ENCODE measurements at places on chromosomes 12 and 14.
A peak's percentile ranks its signal among the peaks of the same experiment; 100 is the strongest.

DNA sequence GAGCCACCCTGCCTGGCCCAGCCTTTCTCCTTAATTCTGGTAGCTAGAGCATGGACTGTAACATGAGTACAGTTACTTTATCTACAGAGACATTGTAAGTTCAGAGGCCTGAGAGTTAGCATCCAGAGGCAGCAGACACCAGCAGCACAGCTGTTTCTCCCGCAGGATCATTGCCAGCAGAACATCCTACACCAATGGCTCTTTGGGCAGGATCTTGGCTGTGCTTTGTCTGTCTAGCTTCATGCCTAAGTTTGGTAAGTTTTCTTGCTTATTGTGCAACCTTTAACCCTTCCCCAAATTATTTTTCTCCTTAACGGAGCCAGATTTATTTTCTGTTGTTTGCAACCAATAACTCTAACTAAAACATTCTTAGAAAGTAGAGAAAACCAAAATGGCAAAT is 21.6 kb downstream of the C12orf71 start:
- DNase-seq = no peak

DNA sequence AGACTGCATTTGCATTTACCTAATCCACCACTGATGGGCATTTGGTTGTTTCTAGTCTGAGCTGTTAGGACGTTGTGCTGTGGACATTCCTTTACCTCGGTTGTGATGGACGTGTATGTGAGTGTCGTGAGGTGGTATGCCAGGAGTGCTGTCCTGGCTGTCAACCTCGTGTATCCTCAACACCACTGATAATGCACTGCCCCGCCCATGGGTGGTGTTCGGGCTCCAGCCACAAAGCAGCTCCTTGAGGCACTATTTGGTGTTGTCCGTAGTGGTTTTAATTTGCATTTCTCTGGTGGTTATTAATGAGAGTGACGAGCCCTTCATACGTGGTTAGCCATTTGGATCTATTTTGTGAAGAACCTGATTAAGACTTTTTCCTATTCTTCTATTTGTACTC is 87.6 kb downstream of the PPP2R5C start:
- DNase-seq = no peak

DNA sequence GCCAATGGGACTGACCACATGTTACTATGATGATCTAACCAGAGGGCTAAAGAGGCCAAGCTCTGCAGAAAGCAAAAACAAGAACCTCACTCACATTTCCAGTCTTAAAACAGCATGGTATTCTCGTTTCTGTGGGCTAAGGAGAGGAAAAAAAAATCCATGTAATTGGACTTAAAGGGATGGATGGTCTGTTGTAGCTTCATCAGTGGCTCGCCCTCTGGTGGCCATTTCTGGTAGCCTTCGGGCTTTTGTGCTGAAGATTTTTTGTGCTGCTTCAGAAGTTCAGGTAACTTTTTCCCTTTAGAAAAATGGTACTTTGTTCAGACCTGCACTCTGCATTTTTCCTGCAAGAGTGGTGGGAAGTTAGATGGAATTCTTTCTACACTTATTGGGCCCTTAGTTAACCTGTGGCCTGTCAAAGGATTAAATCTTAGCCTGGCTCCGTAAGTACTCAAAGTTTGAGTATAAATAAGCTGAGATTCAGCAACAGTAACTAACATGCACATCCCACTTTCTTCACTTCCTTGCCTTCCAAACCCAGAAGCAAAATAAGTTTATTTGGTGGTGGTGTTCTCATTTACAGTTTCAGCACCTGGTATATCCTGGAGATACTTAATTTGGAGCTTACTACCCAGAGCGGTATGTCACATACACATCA is 22.3 kb downstream of the DCAF4 start:
- DNase-seq = peak; percentile 36

DNA sequence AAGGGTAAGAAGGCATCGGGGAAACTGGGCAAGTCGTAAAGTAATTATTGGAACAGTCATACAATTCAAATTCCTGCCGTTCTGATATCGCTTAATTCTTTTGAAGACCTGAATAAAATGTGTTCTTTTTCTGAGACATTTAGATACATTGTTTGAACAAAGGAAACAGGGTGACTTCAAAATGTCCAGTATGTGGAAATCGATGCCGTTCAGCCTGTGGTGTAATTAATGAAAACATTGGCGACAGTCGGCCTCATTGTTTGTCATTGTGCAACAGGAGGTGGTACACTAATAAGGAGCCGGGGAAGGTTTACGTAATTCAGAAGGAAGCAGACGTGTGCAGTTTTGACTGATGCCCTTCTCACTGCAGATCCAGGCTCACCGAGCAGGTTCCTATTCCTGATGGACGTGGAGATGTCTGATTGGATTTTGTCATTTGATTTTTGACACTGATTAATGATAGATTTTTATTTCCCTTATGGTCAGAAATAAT is 92.7 kb downstream of the BORCS5 start:
- peak; percentile 46 for DNase-seq

DNA sequence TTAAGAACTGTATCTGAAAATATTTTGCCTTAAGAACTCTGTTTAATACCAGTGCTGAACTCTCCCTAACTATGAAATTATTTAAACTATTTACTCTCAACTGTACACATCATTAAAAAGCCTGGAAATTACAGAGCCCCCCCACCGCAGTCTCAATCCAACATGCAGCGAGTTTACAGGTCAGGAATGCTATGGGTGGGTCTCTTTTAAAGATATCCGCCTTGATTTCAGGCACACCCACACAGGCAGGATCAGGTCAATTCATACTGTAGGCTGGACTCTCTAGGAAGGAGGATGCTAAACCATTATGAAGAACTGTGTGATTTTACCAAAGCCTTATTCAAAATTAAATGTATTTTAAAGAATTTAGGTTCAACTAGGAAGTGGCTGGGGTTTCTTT is 16.5 kb downstream of the SPTLC2 start:
- no peak for DNase-seq

DNA sequence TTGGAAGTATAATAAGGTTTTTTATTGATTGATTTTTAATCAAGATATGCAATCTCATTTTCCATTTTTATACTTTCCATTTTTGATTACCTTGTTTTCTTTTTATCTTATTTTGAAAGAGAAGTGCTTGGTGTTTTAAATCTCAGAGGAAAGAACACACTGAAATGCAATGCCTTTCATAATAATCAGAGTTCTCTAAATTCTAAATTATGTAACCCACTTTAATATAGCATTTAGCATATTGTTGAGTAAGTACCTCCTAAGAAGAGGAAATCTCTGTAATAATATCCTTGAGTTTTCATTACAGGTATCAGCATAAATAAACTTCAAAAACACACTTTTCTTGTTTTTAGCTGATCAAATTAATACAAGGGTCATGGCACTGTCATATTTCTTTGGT is 96.9 kb downstream of the GTF2A1 start:
- DNase-seq = no peak

DNA sequence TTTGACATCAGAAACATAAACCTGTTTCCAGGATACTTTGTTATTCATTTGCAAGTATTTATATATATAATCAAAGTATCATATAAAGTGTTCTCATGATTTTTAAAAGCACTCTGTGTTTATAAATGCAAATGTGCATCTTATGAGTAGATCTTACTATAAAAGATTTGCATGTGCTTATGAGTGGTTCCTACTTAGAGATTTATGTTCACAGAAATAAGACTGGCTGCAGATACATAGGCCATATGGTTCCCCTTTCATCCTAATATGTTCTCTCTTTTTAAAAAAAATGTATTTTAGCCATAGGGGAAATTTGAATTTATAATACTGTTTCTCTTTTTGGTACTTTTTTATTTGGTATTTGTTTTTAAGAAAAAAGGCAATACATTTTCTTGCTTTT is 174.2 kb downstream of the ESR2 start:
- DNase-seq = no peak

- no peak for DNase-seq
These were observed 201.6 kb upstream of the KITLG start for GRCh38 chr12:88781909-88782308.

DNA sequence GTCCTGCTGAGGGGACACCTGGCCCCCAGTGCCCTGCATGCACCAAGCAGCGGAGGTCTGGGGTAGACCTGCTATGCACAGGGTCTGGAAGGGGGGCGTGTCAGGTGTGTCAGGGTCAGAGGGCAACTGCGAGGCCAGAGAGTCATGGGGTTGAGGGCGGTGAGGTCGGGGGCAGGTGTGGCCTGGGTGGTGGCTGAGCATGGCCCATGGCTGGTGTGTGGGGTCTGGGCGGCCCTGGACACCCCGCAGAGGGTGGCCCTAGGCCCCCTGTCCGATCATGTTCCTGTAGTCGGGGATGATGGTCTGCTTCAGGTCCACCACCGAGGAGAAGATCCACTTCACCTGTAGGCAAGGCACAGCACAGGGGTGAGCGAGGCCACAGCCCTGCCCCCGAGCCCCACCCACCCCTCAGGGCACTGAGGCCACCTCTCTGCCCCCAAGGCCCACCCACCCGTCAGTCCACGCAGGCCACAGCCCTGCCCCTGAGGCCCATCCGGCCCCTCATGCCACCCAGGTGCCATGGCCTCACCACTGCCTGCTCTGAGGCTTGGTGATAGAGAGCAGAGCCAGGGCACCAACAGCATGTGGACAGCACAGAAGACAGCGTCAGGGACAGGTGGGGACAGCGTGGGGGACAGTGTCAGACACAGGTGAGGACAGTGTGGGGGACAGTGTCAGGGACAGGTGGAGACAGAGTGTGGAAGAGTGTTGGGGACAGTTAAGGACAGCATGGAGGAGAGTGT is 211.3 kb downstream of the TMEM121 start:
- DNase-seq = no peak

Measured in dermis microvascular lymphatic vessel endothelial cell (primary cell).